ENCODE measurements at places on chromosomes 11 and 22.

DNA sequence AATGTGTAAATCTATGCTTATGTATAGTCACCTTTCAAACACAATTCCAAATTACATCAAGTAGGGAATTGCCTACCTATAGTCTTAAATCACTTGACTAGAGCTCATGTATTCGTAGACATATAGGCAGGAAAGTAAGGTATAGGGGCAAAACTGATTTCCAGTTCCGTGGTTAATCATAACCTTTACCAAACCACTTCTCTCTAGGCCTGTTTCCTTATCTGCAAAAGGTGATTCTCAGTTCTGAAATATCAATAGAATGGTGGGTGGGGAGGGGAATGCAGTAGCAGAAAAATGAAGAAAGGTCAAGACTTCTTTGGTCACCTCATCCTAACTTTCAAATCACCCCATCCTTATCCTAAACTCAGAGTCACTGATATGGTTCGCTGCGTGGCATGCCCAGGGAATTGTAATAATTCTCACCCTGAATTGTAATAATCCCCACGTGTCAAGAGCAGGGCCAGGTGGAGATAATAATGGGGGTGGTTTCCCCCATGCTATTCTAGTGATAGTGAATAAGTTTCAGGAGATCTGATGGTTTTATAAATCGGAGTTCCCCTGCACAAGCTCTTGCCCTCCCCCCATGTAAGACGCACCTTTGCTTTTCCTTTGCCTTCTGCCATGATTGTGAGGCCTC, 1.9 kb upstream of the ANO5 start:
- no peak overlapping the region for H3K4me3 ChIP-seq
- peaks cover 31% of the 10 kb centered on the region for H3K27me3 ChIP-seq
- H3K4me1 ChIP-seq: peaks cover 2% of the 10 kb centered on the region
- H3K27ac ChIP-seq: no peak overlapping the region

DNA sequence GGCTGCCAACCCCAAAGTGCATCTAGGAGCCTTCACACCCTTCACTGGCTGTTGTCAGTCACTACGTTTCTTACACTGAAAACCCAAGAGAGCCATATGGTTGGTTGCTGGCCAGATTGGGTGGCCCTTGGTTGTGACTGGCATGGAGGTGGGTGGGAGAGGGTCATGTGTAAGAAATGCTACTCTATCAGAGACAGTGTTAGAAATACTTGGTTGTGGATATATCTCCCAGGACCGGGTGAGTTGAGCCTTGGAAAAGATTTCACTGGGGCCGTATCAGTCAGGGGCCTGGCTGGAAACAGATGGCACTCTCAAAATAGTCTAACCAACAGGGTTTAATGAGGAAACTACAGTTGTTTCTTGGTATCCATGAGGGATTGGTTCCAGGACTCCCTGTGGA, 15.2 kb downstream of the ENDOD1 start:
- H3K27me3 ChIP-seq: no peaks in the 10 kb centered on the region
- H3K4me3 ChIP-seq: no peak overlapping the region
- peaks cover 20% of the 10 kb centered on the region for H3K4me1 ChIP-seq
- no peak for DNase-seq

DNA sequence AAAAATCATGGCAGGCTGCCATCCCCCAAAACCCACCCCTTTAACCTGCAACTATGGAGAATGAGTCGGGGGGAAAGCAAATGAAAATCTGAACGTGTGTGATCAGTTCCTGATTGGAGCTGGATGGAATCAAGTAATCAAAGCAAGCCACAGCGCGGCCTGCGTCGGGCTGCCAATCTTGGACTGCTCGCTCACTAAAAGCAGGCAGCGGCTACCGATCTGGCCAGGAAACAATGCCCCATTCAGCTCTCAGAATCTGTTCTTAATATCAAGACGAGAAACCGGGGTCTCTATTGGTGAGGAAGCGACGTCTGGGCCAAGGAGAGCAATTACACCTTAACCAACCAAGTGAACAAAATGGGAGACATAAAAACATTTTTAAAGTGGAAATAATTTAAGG, 472.2 kb downstream of the SOX6 start:
- no peaks in the 10 kb centered on the region for H3K36me3 ChIP-seq
- no peaks in the 10 kb centered on the region for H3K27me3 ChIP-seq
- no peak overlapping the region for H3K27ac ChIP-seq
- no peak for DNase-seq
- no peak overlapping the region for H3K4me3 ChIP-seq
- H3K4me1 ChIP-seq: no peaks in the 10 kb centered on the region

GRCh38 chr11:13183094-13183825, 94.3 kb upstream of the BMAL1 start:
- H3K27ac ChIP-seq: no peak overlapping the region
- peaks cover 6% of the 10 kb centered on the region for H3K4me1 ChIP-seq
- H3K4me3 ChIP-seq: peak overlapping the region; percentile 38
- peaks cover 4% of the 10 kb centered on the region for H3K36me3 ChIP-seq

DNA sequence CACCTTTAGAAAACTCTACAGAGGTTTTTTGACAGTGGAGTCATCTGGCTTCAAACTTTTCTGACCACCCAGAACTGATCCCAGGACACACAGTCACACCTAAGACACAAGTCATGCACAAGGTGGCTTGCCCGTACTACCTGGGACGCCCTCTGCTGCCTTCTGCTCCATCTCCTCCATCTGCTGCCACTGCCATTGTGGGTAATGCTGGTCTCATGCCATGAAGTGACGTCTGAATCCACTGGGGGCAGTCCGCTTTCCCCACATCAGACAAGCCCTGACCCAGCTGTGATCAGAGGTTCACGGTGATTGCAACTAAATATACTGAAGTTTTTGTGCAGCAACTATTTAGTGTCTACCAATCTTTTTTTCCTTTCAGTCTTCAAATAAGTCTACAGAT, 5.4 kb upstream of the NDUFS8 start:
- peaks cover 15% of the 10 kb centered on the region for H3K4me1 ChIP-seq
- no peaks in the 10 kb centered on the region for H3K36me3 ChIP-seq
- no peak overlapping the region for H3K27ac ChIP-seq
- peaks cover 2% of the 10 kb centered on the region for H3K27me3 ChIP-seq

GRCh38 chr11:64095949-64096348, 60.2 kb downstream of the FLRT1 start:
- H3K4me1 ChIP-seq: peaks cover 2% of the 10 kb centered on the region
- no peaks in the 10 kb centered on the region for H3K36me3 ChIP-seq
- H3K27ac ChIP-seq: no peak overlapping the region
- no peaks in the 10 kb centered on the region for H3K27me3 ChIP-seq
- no peak for DNase-seq

GRCh38 chr11:73281201-73281741, 9.1 kb downstream of the P2RY6 start:
- DNase-seq: no peak
- H3K36me3 ChIP-seq: no peaks in the 10 kb centered on the region
- H3K27ac ChIP-seq: no peak overlapping the region
- H3K4me3 ChIP-seq: no peak overlapping the region
- H3K27me3 ChIP-seq: peaks cover 17% of the 10 kb centered on the region

- H3K4me3 ChIP-seq: no peak overlapping the region
- H3K27me3 ChIP-seq: peaks cover 36% of the 10 kb centered on the region
- H3K27ac ChIP-seq: no peak overlapping the region
- DNase-seq: no peak
- no peaks in the 10 kb centered on the region for H3K4me1 ChIP-seq
Measured at GRCh38 chr11:75743711-75744563, 24.6 kb upstream of the DGAT2 start.

DNA sequence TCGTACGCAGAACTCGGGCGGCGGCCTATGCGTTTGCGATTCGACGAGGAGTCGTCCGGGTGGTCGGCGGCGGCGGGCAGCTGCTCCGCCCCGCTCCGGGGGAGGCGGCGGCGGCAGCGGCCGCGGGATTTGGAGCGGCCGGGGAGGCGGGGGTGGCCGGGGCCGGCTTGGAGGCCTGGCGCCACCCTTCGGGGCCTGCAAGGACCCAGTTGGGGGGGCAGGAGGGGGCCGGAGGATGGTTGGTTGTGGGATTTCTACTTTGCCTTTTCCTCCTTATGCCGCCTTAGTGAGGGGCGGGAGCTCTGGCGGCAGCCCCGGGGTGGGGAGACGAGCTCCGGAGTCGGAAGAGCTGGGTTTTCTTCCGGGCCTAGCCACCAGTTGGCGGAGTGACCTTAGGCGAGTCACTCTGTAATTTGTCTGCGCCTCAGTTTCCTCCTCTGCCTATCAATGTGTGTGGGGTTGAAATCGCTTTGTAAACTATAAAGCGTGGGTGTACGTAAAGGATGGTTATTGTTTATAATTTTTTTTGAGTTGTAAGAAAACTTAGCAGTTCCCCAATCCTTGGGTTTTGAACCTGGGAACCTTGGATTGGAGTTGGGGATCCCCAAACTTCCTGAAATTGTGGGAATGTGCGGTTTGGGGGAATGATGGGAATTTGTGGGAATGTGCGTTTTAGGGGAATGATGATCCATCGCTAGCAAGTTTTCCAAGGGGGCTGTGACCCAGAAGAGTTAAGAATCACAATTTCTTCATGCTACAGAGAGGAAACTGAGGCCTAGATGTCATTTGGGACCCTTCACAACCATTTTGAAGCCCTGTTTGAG, 679 bp downstream of the TUG1 start:
- peak; percentile 64 for DNase-seq
- H3K36me3 ChIP-seq: peaks cover 79% of the 10 kb centered on the region
- peak overlapping the region; percentile 97 for H3K27ac ChIP-seq
- no peaks in the 10 kb centered on the region for H3K27me3 ChIP-seq
- peak overlapping the region; percentile 91 for H3K4me3 ChIP-seq

DNA sequence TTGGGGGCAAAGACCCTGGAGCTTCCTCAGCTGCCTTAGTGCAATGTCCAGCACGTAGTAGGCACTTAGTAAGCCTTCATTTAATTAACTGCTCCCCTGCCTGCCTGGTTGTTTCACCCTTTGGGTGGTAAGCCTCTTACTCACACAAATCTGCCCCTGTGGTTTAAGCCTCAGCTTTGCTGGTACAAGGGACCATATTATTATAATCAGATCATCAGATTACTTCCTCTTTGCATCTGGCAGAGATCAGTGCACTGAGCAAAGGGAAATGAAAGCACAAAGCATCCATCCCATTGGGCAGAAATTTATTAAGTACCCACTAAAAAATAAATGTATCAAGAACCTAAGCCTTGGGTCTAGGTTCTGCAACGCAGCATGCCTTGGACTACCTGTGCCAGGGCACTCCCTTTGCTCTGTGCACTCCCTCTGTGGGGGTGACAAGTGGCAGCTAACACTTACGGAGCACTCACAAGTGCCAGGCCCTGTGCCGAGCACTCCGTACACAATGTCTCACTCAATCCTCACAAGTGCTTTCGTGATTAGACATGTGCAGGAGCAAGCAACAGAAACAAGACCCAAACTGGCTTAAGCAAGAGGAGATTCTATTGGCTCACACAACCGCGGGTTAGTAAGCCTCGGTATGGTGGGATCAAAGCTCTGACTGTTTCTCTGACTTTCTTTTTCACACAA, 34.9 kb upstream of the DAGLA start:
- no peaks in the 10 kb centered on the region for H3K4me1 ChIP-seq
- no peak for DNase-seq
- peaks cover 3% of the 10 kb centered on the region for H3K27me3 ChIP-seq
- H3K4me3 ChIP-seq: no peak overlapping the region
- no peaks in the 10 kb centered on the region for H3K36me3 ChIP-seq

DNA sequence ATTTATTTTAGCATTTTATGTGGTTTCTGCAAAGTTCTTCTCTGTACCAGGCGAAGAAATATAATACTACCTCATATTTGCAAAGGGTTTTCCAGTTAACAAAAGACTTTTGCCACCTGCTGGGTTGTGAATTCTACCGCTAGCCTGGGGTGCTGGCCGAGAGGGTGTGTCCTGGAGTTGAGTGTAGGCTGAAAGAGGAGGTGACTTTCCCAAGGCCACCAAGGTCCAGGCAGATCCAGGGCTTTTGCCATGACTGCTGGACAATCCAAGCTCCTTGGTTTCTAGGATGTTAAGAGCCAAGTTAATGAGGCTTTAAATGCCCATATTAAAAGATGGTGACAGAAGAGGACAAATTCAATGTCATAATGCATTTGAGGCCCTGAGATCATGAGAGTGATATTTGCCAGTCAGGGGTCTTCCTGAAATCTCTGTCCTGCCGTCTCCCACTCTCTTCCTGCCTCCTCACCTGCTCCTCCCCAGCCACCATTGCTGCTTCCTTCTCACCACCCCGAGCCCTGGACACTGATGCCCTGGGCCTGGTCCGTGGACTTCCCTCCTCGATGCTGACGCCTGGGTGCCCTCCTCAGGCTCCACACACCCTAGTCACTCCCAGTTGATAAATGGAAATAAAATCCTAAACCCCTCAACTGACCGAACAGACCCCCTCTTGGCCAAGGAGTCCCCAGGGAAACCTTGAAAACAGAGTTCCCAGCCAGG, 825.6 kb downstream of the TBC1D22A start:
- no peak for DNase-seq
- no peaks in the 10 kb centered on the region for H3K27me3 ChIP-seq
- H3K4me3 ChIP-seq: no peak overlapping the region
- H3K27ac ChIP-seq: no peak overlapping the region
- H3K36me3 ChIP-seq: no peaks in the 10 kb centered on the region
- H3K4me1 ChIP-seq: no peaks in the 10 kb centered on the region

GRCh38 chr11:78261367-78261766, 72.6 kb downstream of the USP35 start:
- H3K27me3 ChIP-seq: no peaks in the 10 kb centered on the region
- peaks cover 2% of the 10 kb centered on the region for H3K36me3 ChIP-seq
- no peak overlapping the region for H3K4me3 ChIP-seq
- H3K4me1 ChIP-seq: peaks cover 2% of the 10 kb centered on the region

DNA sequence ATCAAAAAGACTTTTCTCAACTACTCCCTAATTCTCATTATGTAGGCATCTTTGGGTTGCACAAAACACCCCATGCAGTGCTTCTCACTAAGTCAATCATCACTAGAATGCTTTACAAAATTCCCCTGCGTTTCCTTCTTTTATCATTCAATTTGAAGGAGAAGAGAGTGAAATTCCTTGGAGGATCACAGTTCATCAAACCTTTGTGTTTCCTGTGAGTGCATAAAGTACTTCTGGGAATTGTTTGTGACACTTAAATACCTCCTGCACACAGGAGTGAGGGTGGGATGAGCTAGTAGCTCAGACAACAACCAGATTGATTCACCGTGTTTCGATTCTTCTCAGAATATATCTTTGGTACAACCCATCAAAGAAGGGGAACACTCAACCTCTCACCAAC, 3.7 kb upstream of the OR5AR1 start:
- no peaks in the 10 kb centered on the region for H3K36me3 ChIP-seq
- H3K27me3 ChIP-seq: no peaks in the 10 kb centered on the region
- no peak for DNase-seq
- no peak overlapping the region for H3K4me3 ChIP-seq
- no peak overlapping the region for H3K27ac ChIP-seq

DNA sequence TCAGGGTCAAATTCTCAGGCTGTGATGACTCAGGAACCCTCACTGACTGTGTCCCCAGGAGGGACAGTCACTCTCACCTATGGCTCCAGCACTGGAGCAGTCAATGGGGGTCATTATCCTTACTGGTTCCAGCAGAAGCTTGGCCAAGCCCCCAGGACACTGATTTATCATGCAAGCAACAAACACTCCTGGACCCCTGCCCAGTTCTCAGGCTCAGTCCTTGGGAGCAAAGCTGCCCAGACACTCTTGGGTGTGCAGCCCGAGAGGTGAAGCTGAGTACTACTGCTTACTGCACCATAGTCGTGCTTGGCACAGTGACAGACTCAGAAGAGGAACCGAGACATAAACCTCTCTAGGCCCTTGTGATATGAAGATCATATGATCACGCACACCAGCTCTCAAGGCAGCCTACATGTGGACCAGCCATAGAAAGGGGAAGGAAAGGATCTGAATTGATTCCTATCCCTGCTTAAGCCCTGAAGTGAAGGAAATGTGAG, 58.2 kb downstream of the ZNF280B start:
- H3K27ac ChIP-seq: no peak overlapping the region
- no peak overlapping the region for H3K4me3 ChIP-seq
- H3K4me1 ChIP-seq: no peaks in the 10 kb centered on the region

Measured in activated CD8-positive, alpha-beta memory T cell treated with anti-CD3 and anti-CD28 coated beads, Interleukin-2, amount 10 ng/mL, durations not matched to agents 7 days and 5 days (primary cell).